Activated CD8-positive, alpha-beta T cell treated with anti-CD3 and anti-CD28 coated beads, Interleukin-2, amount 10 ng/mL, durations not matched to agents 7 days and 5 days (primary cell): ENCODE measurements at places on chromosomes 6 and 20. TPM values are rescaled to one million over a fixed set of nuclear protein-coding genes. Genes with fewer than 3 reads are reported as not detected.

SYNDIG1 gene
- total RNA-seq, result not detected

PI3 gene
- not detected for total RNA-seq

DNA sequence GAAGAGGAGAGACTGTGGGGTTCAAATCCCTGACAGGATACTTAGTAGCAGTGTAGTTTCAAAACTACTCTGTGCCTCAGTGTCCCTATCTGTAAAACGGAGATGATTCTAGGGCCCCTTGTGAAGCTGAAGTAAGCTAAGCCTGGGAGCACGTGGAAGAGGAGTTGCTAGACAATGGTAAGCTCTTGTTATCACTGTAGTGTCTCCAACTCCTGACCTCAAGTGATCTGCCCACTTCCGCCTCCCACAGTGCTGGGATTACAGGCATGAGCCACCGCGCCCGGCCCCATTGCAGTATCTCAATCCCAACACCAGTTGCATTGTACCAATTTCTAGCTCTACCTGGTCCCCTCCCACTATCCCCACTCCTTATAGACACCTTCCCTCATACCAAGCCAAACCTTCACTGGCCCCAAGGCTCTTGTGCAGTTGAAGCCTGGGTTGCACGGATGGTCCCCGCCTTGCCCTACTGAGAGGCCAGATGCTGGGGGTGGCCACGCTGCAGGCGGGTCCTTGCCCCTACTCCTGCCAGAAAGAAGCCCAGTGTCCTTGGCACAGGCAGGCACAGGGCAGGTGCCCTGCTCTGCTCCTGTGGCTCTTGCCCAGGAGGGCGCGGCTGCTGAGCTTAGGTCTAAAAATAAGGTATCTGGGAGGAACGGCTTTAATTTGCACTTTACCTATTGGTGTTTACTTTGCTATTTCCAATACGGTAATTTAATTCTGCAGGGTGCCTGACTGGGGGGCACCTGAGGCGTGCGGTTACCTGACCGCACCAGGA, 118.1 kb downstream of the VEGFA start:
- no peaks in the 10 kb centered on the region for H3K36me3 ChIP-seq
- no peak for DNase-seq
- H3K27ac ChIP-seq, result no peak overlapping the region
- no peaks in the 10 kb centered on the region for H3K4me1 ChIP-seq
- no peak overlapping the region for H3K4me3 ChIP-seq
- peaks cover 25% of the 10 kb centered on the region for H3K27me3 ChIP-seq

GRCh38 chr6:134619789-134620188, 301.9 kb upstream of the SGK1 start:
- no peak overlapping the region for H3K4me3 ChIP-seq
- H3K36me3 ChIP-seq, result no peaks in the 10 kb centered on the region
- no peak overlapping the region for H3K27ac ChIP-seq
- peaks cover 18% of the 10 kb centered on the region for H3K27me3 ChIP-seq
- no peaks in the 10 kb centered on the region for H3K4me1 ChIP-seq

DNA sequence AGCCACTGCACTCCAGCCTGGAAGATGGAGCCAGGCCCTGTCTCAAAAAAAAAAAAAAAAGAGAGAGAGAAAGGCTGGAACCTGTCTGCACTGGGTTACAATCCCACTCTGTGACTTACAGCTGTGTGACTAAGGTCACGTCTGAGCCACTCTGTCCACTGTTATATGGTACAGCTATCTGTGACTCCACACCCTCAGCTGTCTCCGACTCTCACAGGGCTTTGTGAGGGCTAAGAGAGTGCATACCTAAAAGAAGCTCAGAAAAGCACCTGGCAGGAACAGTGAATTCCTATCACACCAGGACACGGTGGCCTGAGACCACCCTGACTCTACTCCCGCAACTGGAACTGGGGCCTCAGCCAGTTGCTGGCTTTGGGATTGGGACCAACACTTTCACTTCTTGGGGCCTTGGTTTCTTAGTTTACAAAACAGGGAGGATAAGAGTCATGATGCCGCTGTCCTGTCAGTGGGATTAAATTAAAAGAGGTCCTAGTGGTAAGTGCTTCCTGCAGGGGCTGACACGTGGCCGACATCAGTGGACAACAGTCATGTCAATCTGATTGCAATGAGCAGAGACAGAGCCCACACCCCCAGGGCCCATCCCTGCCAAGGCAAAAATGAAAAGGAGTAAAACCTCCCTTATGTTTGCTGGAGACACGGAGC, 5.7 kb upstream of the CD93 start:
- H3K27me3 ChIP-seq, result peaks cover 9% of the 10 kb centered on the region
- H3K36me3 ChIP-seq, result no peaks in the 10 kb centered on the region
- H3K27ac ChIP-seq, result no peak overlapping the region
- H3K4me3 ChIP-seq, result no peak overlapping the region
- H3K4me1 ChIP-seq, result peaks cover 7% of the 10 kb centered on the region

DNA sequence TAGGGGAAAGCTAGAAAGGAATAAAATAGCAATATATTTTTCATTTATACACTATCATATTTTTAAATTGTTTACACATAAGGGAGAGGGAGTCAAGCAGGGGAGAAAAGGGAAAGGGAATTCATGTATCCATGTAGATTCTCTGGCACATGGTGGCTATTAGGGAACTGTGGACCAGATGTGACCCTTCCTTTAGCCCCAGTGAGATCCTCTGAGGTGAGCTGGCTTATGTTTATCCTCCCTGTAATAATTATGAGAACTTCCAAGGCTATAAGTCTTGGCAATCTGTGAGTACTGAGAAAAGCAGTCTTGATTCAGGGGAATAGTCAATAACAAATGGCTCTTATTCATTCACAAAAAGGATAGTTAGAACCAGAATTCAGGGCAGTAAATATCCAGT, 42.6 kb downstream of the TSBP1 start:
- H3K27me3 ChIP-seq, result peaks cover 17% of the 10 kb centered on the region
- H3K36me3 ChIP-seq, result no peaks in the 10 kb centered on the region
- no peak for DNase-seq

DNA sequence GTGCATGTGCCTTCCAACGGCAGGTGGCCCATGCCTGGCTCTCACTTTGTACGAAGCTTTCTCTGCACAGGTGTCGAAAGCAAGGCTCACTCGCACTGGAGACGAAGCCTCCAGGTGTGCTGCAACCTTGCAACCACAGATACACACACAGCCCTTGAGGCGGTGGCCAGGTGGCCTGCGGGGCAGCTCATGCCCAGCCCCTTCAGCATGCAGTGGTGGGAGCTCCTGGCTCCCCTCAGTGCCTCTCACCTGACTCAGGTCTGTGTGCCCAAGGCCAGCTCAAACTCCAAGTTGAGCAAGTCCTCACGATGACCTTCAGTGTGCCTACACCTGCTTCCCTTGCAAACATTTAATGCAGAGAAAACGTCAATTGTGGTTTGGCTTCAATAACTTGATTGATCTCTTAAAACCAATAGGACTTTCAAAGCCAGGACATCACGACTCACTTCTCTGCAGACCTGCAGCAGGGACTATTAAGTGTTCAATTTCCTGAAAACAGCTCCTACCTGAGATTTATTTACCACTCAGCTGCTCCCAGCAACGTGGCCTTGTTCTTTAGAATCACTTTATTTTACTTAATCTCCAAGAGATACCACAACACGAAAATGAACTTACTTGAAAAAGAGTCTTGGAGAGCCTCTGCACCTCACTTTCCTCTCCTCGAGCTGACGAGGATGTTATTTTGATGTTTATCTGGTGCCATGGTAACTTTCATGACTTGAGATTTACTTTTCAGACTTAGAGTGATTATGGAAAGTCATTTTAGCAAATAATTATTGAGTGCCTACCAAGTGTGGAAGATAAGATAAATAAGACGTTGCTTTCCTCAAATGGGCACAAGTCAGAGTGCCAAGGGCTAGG, 86.3 kb downstream of the SLC22A23 start:
- peaks cover 2% of the 10 kb centered on the region for H3K27me3 ChIP-seq
- no peaks in the 10 kb centered on the region for H3K4me1 ChIP-seq
- no peaks in the 10 kb centered on the region for H3K36me3 ChIP-seq
- no peak overlapping the region for H3K4me3 ChIP-seq

GRCh38 chr6:104606361-104606760, 253.4 kb downstream of the HACE1 start:
- no peak overlapping the region for H3K27ac ChIP-seq
- H3K36me3 ChIP-seq, result no peaks in the 10 kb centered on the region
- no peaks in the 10 kb centered on the region for H3K27me3 ChIP-seq
- no peak overlapping the region for H3K4me3 ChIP-seq

DNA sequence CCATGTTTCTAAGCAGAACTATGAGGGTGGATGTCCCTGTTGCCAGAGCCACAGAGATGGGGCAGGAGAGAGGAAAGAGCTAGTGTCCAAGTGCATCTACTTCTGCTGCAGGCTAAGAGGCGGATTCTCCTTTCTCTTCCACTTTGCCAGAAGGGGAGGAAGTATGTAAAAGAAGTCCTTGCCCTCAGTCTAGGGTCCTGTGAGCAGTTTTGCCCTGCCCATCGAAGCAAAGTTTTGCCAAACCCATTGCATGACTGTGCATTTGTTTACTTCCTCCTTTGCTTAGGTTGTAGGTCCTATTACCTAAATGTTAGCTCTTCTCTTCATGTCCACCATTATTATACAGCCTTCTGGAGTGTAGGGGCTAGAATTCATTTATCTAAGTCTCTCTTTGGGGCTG, 106.2 kb upstream of the ARMC2 start:
- no peaks in the 10 kb centered on the region for H3K4me1 ChIP-seq
- no peak overlapping the region for H3K27ac ChIP-seq
- DNase-seq, result no peak

- H3K27ac ChIP-seq, result peak overlapping the region; percentile 89
- no peak for DNase-seq
- H3K36me3 ChIP-seq, result no peaks in the 10 kb centered on the region
These were observed 36.5 kb downstream of the NOX3 start for GRCh38 chr6:155419161-155419560.

DNA sequence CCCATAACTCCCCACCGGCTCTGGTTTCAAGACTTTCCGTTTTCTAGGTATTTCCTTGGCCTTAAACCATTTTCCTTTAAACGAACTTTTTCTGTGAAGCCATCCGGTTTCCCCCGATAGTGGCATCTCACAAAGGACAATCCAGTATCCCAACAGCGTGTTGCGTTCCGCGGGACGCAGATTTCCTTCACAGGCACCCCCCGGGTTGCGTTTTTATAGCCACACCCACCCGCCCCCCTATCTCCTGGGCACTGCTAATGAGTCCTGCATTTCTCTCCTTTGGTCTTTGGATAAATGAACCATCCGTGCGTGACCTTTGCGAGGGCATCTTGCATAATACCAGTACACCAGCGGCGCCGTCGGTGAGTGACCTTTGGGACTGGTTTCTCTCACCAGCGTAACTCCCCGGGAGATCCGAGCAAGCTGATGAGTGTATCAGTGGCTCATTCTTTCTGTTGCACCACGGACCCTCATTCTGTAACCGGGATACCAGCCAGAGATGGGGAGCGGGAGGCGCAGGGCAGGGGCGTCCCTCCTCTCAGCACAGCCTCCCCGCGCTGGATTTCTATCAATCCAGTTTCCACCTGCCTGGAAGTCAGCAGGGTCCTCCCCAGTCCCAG, 586 bp upstream of the NQO2 start:
- DNase-seq, result no peak
- H3K27me3 ChIP-seq, result peaks cover under 1% of the 10 kb centered on the region
- H3K36me3 ChIP-seq, result peaks cover 5% of the 10 kb centered on the region

RIPOR3 gene
- not detected for total RNA-seq

- H3K4me3 ChIP-seq, result no peak overlapping the region
- peaks cover 20% of the 10 kb centered on the region for H3K27me3 ChIP-seq
- H3K27ac ChIP-seq, result no peak overlapping the region
- H3K36me3 ChIP-seq, result no peaks in the 10 kb centered on the region
- no peaks in the 10 kb centered on the region for H3K4me1 ChIP-seq
These were observed 40.3 kb upstream of the ANGPT4 start for GRCh38 chr20:956330-956951.

DNA sequence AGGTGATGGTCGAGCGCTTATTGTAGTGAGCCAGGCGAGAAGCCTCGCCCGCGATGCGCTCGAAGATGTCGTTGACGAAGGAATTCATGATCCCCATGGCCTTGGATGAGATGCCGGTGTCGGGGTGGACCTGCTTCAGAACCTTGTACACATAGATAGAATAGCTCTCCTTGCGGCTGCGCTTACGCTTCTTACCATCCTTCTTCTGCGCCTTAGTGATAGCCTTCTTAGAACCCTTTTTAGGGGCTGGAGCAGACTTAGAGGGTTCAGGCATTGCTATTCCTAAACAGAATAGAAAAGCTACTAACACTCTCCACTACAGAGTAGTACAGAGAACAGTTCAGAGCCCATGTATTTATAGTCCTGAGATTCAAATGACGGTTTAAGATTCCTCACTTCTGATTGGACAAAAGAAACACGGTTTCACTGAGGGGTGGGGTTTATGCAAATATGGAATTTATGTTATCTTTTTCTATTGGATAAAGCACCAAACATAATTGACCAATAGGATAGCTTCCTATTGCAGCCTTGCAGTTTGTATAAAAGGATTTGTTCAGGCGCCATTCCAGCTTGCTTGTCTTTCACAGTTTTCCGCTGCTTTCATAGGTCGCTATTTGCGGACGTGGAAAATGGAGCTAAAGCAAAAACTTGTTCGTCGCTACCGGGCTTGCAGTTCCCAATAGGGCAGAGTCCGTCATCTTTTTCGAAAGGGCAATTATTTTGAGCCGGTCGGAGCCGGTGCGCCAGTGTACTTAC, 43.7 kb upstream of the HFE start:
- H3K36me3 ChIP-seq, result peaks cover 15% of the 10 kb centered on the region
- H3K4me3 ChIP-seq, result peak overlapping the region; percentile 88
- H3K27me3 ChIP-seq, result no peaks in the 10 kb centered on the region
